SK-N-SH treated with all-trans-retinoic acid at 6 μM for 48 hours (cell line): ENCODE measurements at places on chromosomes 1 and 21.

- peak; percentile 97 for ATAC-seq
Observed at GRCh38 chr1:167797015-167797414, 75.2 kb downstream of the MPZL1 start.

- no peak for ATAC-seq
Observed at GRCh38 chr1:221869779-221870178, 127.9 kb upstream of the DUSP10 start.

DNA sequence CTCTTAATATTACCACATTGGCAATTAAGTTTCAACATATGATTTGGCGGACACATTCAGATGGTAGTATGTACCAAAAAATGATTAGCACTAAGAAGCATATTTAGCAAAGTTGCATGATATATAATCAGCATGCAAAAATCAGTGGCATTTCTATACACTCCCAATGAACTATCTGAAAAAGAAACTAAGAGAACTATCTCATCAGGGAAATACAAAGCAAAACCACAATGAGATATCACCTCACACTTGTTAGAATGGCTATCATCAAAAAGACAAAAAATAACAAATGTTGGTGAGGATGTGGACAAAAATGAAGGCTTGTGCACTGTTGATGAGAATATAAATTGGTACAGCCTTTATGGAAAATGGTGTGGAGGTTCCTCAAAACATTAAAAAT lies 31.4 kb upstream of the DENND1B start:
- ATAC-seq = no peak

GRCh38 chr21:33267250-33267649 lies 1.1 kb downstream of the IL10RB start:
- no peak; the same call in 2 of the 3 replicates for ATAC-seq

DNA sequence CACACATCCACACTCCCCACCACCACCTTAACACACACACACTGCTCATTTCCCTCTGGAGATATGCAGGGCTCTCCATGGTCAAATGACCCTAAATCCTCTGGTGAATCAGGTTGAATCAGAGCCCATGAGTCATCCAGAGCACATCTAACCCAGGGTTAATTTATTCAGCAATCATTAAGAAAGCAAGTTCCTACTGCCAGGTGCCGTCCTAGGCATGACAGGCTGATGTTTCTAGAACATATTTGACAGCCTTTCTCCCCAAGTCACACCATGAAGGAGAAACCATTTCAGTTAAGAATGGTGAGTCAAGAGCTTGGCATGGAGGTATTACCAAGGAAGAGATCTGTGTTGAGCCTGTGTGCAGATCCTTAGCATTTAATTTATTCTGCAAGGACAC lies 194.3 kb upstream of the CAMK1G start:
- peak; percentile 90 for ATAC-seq

DNA sequence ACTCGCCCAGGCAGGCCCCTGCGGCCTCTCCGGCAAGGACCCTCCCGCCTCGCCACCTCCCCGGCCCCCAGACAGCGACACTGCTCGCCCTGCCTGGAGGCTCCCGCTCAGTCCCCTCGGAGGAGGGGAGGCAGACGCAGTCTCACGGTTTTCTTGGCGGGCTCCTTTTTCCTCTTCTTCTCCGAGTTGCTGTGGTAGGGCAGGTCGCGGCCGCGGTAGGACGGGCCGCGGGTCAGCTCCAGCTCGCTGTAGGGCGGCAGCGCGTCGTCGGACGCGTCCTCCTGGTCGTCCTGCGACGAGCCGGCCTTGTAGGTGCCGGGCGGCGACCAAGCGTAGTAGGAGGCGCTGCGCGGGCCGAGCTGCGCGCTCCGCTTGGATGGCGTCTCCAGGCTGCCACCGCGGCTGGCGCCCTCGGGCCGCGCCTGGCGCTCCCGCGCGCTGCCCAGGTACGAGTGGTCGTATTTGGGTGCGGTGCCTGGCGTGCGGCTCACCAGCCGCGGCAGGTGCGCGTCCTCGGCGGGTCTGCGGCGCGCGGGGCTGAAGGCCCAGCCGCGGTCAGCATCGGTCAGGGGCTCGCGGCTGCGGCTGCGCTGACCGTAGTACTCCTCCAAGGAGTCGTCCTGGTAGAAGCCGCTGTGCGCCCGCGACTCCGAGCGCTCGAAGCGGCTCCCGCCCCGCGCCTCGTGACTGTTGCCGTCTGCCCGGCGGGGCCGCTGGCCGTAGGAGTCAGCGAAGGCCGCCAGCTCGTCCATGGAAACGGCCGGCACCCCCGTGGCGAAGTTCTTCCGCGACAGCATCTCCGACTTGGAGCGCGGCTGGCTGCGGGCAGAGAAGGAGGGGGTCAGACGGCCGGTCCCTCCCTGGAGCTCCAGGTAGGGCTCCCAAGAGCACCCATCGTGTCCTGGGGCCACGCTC lies 44.8 kb upstream of the TADA1 start:
- ATAC-seq = peak; percentile 31

DNA sequence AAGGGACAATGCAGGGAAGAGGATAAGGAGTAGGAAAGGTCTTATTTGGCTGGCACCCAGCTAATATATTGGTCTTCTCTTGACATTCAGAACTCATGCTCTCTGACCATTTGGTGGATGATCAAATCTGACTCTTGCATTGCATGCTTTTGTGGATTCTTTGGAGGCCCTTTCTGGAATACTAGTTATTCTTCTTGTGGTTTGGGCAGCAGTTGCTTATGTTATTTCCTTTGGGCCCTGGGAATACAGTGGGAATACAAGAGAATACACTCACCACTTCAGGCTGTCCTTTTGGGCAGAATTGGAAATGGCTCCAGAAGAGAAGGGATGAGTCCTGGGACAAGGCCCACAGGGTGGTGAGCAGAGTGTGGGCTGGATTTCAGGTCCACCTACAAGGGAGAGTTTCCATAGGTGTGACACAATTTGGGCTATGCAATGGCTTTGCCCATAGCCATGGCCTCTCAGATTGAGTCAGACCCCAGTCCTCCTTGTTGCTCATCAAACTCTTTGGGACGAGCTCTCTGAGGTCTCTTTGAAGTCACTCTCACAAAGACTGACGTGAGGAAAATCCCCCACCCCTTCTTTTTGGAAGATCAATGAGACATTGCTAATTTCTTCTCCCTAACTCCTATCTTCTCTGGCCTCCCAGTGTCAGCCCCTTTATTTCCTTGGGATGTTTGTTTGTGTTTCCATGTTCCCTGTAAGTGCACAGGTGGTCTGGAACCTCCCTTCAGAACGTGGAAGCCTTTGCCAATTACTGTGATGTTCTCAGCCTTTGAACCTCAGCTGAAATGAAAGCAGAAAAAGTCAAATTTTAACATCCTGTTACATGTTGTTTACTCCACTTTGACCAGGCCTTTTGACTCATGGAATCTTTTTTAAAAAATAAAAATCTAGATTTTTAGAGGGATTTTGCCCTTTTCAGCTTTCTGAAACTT lies 19.4 kb downstream of the HSD11B1 start:
- ATAC-seq = no peak

DNA sequence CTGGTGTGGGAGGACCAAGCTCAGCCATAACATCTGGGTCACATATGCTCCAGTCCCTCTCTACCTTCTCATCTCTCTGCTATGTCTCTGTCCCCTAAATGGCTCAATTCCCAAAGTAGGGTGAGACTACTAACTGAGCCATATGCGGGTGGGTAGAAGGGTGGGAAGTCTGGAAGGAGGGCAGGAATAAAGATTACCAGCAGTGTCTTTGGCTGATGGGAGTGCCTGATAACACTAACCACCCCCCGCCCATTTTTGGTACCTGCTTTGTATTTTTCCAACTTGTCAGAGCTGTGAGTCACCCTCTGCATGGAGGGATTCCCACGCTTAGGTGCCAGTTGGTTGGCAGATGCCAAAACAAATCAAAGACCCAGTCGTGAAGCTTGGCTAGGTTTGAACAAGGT lies 14.9 kb upstream of the SSBP3 start:
- peak; percentile 39 for ATAC-seq

DNA sequence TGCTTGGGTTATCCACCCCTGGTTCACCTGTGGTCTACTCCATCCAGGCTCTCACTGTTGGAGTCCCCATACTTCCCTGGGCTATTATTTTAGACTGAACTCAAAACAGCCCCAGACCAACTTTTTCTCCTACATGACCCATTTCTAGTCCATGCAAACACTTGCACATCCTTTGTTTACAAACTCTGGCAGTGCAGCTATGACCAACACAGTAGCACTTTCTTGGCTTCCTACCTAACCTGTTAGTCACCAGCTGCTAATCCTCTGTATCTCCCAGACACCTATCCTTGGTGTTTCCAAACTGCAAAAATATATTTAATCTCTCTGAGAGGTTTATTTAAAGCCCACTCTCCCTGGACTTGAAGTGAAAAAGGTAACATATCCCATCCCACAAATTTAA lies 90.8 kb downstream of the DDAH1 start:
- peak; percentile 50 for ATAC-seq

DNA sequence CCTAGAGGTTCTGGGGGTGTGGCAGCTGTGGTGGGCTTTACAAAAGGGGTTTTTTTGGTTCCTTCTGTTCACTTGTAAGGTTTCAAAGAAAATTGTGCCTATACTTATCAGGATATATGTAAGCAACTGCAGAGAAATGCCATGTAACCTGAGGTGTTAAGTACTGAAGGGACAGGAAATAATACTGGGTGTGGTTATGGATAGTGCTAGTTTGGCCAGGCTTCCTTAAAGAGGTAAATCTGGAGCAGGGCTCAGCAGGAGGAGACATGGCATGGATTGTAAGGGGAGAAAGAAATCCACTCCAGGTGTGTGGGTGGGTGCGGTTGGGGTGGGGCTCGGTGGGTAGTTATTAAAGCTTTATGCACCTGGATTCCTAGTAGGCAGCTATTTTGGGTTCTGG lies 28.3 kb downstream of the KIRREL1 start:
- no peak for ATAC-seq

DNA sequence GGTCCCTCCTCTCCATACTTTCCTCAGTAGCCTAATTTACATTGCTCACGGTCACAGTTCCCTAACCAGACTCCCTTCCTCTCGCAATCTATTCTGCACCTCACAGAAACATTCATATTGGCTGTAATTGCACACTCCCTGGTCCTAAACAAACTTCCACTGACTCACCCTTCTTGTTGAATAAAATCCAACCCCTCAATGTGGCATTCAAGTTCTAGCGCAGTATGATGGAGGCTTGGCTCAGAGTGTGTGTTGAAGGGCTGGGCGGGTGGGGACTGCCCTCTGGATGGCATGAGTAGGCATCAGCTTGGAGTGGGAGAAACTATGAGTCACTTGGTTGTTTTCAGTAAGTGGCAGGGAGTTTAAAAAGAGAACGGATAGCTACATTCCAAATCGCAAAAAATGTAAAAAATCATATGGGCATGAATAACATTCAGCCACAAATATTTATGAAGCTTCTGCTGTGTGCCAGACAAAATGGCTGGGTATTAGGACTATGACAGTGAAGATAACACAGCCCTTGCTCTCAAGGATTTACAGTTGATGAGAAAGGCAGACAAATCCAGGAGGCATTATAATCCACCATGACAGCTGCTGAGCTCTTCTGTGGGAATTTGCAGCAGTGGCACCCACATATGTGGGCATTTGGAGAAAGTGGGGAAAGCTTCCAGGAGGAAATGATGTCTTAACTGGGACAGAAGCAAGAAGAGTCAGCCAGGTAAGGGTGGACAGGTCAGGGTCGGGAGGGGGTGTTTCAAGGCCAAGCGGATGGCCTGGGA lies 42.2 kb upstream of the LYST start:
- peak; percentile 75 for ATAC-seq

- no peak for ATAC-seq
Observed at GRCh38 chr1:93679546-93679945, 2.1 kb downstream of the BCAR3 start.

DNA sequence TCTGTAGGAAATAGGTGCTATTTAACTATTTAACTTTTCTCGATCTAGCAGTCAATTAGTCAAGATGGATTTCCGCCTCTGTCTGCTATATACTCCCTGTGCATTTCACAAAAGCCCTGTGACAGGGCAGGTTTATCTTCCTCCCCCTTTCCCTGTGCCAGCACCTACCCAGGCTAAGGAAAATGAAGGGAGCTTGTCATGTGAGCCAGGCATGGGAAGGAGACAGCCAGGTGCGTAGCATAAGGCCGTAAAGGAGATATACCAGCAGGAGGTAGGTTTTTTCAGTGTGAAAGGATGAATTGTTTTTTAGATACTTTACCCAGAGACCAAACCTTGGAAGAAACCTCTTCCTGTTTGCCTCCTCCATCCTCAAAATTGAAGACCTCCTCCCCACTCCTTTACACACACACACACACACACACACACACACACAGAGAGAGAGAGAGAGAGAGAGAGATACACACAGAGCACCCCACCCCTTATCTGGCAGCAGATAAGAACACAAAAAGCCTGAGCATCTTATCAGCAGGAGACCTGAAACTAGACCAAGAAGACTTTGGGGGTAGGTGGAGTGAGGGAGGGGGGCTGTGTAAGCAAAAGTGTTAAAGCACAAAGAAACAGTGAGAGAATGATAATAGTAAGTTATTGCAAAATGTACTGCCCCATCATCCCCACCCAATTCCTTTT lies 12.0 kb upstream of the TARBP1 start:
- no peak for ATAC-seq

GRCh38 chr1:98054786-98055185 lies 134.0 kb upstream of the DPYD start:
- no peak for ATAC-seq

GRCh38 chr1:148318123-148318903 lies 164.8 kb downstream of the PPIAL4G start:
- no peak for ATAC-seq

- ATAC-seq = no peak
Observed at GRCh38 chr1:96130432-96130831, 591.2 kb upstream of the PTBP2 start.

DNA sequence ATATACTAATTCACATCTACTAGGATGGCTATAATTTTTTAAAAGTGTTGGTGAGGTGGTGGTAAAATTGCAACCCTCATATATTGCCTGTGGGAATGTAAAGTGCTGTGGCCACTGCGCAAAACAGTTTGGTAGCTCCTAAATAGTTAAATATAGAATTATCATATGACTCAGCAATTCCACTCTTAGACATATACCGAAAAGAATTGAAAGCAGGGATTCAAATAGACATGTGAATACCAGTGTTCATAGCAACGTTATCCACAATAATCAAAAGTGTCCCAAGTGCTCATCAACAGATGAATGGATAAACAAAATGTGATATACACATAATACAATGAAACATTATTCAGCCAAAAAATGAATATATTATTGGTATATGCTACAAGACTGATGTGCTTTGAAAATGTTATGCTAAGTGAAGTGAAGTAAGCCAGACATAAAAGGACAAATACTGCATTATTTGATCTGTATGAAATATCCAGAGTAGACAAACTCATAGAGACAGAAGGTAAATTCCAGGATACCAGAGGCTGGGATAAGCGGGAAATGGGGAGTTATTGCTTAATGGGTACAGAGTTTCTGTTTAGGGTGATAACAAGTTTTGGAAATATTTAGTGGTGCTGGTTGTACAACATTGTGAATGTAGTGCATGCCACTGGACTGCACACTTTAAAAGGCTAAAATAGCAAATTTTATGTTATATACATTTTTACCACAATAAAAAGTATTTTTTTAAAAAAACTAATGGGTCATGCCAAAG lies 342.5 kb downstream of the SEC16B start:
- no peak for ATAC-seq

- ATAC-seq = no peak
Observed at GRCh38 chr1:247740721-247741120, 2.3 kb downstream of the OR14K1 start.
